Cerebellar nuclear complex (tissue), 1 donor: ENCODE measurements at places on chromosomes 2 and 18.

- DNase-seq = no peak
These were observed 32.8 kb downstream of the TGFA start for GRCh38 chr2:70520825-70521224.

DNA sequence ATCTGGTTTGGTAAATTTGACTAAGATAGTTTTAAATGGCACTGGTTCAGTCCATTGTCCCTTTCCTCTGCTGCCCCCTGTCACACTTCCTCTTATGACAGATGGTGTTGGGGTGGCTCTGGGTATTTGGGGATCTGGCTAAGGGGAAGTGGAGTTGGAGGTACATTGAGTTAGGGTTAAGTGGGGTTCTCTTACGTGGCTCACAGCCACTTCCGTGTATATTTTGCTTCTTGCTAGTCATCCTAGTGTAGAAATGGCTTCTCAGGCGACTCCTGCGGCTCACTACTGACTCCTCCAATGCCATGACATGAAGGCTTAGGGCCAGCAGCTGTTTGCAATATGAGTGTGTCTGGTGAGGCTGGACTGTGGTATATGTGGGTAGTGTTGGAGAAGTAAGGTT is 187.0 kb downstream of the HAUS1 start:
- DNase-seq = no peak

DNA sequence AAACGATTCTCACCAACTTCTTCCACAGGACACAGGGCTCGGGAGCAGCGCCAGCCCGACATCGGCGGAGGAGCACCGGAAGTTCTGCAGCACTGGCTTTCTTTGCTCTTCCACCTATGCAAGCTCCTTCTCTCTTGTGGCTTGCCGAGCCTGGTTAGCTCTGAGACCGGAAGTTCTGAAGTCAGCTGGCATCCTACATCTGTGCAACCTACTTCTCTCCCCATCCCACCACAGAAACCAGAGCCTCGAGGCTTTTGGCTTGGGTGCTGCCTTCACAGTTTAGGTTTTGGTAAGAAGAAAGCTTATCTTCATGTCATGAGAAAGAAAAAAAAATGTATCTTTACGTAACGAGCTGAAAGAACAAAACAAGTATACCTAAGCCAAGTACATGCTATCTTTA is 111.7 kb downstream of the ANKRD44 start:
- DNase-seq = no peak

- DNase-seq = no peak
These were observed 10.4 kb downstream of the COPS9 start for GRCh38 chr2:240125742-240126141.

DNA sequence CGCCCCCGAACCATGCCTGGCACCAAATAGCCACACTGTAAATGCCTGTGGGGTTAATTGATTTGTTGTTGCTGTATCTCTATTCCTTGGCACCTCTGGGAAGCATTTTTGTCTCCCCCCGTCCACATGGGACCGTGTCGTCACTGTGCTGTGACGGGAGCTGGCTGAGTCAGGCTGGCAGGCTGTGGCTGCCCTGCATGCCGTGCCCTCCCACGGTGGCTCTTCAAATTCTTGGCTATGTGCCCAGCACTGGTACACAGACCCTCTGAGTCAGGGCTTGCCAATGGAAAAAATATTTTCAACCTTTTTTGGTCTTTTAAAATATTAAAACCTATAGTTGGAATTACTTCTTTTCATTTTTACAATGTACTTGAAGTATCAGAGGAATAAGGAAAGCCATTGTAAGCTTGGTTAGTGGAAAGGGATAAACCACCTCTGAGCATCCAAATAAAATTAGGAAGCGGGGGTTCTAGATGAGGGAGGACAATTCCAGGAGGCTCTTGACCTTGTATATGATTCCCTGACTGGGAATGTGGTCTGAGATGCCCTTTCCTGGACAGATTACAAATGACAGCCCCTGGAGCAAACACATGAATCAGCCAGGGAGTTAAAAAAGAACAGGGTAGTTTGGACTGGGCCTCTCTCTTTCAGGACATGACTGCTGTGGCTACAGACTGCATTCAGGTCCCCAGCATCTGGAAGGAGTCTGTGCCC is 59.4 kb downstream of the DGKD start:
- no peak for DNase-seq

DNA sequence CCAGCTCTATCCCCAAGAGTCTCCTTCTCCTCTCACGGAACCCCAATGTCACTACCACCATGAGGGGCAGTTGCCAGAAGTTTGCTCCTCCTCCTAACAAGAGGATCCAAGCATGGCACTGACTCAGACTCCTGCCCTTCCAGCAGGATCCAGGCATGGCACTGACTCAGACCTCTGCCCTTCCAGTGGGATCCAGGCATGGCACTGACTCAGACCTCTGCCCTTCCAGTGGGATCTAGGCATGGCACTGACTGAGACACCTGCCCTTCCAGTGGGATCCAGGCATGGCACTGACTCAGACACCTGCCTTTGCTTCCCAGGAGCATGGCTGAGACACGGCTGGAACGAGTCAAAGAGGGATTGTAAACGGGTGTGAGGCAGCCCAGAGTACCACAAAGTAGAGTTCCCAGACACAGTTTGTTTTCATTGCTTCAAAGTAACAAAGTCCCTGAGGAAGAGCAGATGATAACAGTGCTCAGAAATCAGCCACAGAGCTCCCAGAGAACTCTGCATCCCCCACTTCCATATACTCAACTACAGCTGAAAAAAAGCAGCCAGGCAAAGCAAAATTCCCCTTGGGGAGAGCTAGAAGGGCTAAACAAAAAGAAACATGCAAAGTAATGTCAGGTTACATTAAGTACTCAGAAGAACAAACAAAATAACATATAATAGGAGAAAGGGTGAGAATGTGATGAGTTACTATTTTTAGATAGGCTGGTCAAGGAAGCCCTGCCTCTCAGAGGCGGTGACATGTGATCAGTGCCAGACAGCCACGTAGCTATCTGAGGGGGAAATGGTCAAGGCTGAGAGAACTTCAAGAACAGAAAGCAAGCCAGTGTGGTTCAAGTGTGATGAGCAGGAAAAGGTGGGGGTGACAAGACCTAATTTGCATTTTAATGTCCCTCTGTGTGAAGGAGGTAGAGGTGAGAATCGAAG is 3.0 kb downstream of the BUB1 start:
- no peak for DNase-seq

DNA sequence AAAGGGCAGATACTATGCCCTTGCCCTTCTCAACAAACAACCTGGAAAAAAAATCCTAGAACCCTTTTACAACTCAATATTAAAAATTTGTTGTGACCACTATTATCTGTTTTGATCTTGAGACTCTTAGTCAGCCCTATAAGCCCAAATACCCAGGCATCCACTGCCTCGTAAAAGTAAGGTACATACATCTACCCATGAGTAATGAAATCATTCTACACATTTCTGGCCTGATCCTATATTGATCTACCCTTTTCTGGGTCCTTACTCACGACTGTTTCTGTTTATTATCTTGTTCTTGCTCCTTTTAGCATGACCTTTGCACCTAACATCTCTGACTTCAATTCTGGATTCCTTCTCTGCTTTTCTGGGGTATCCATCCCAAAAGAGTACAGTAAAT is 56.8 kb downstream of the SCG2 start:
- no peak for DNase-seq
